ENCODE measurements at places on chromosomes 12 and 14. TPM values are rescaled to one million over a fixed set of nuclear protein-coding genes. Genes with fewer than 3 reads are reported as not detected.

Gene LTBR
- 0.61 TPM for total RNA-seq

GRCh38 chr12:4046495-4046840 lies 173.3 kb upstream of the PARP11 start:
- no peak for DNase-seq

DNA sequence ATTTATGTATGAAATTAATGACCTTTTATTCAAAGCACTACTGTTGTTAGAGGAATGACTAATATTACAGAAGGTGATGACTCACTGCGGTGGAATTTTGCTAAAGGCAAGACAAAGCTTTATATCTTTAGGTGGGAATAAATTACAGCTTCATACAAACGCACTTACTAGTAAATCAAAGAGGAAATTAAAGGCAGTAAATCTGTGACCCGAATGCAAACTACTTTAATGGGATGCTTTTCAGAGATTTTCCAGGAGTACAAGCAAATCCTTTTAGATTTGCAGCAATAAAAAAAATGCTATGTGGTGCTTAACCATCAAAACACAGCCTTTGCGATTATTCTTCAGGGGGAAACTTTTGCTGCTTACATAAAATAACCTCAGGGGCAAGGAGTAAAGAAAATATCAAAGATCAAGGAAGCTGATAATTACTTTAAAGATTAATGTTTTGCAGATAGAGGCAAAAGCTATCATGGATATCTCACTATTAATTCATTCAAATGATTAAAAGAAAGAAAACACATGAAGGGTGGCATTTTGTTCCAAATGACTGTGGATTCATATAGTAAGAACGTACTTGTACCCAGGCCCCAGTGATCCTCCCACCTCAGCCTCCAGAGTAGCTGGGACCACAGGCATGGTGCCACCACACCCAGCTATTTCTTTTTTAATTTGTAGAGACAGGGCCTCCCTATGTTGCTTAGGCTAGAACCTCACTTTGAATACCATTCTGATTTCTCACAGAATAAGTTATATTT lies 98.9 kb downstream of the DENND5B start:
- no peak for DNase-seq

DNA sequence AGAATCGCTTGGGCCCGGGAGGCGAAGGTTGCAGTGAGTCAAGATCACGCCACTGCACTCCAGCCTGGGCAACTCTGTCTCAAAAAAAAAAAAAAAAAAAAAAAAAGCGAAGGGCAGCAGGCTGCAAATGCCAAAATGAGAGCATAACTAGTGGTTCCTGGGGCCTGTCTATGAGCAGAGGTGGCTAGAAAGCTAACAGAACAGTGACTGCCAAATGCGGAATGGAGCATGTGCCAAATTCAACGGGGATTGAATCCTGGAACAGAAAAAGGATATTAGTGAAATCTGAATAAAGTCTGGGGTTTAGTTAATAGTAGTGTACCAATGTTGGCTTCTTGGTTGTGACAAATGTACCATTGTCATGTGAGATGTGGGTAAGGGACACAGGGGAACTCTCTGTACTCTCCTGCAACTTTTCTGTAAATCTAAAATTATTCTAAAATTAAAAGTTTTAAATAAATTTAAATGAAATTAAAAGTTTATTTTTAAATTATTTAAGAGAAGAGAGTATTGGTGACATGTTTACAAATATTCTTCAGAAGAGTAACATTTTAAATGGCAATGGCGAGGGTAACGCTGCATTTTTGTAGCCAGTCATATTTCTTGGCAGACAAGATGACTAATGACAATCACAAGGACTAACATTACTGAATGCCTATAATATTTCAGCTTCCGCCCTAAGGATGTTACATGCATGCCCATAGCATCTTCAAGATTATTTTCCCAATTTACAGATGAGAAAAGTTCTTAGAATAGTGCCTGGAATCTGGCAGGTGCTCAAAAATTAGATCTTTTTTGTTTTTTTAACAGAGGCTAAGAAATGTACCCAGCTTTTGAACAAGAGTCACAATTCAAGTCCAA lies 28.9 kb upstream of the NUDT4 start:
- DNase-seq = no peak

- no peak for DNase-seq
Observed at GRCh38 chr12:29781705-29782266, 2.0 kb downstream of the TMTC1 start.

- DNase-seq = no peak
Observed at GRCh38 chr12:115451780-115452736, 768.1 kb upstream of the TBX3 start.

Measured in activated naive CD8-positive, alpha-beta T cell treated with anti-CD3 and anti-CD28 coated beads, Interleukin-2, amount 10 ng/mL, durations not matched to agents 7 days and 5 days (primary cell).